ENCODE measurements at places on chromosomes 2 and 18. TPM values are rescaled to one million over a fixed set of nuclear protein-coding genes. Genes with fewer than 3 reads are reported as not detected.

Gene RESP18
- not detected for total RNA-seq

Gene CRYGC
- total RNA-seq, result not detected

DNA sequence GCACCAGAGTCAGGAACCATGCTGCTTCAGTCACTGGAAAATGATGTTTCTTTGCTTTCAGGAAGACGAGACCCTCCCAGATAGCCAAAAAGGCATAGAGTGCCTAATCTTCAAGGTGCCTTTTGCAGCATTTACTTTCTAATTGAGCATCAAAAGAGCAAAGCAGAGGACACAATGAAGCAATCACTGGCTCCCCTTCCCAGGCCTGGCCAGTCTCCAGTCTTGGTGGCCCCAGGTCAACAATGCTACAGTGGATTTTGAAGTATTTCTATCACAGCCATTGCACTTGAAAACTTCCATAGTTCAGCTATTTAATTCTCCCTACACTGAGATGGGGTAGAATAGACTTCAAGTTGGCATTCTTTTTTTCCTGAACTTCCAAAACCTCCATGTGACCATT, 15.4 kb downstream of the ZBTB7C start:
- peak; percentile 58 for DNase-seq

DNA sequence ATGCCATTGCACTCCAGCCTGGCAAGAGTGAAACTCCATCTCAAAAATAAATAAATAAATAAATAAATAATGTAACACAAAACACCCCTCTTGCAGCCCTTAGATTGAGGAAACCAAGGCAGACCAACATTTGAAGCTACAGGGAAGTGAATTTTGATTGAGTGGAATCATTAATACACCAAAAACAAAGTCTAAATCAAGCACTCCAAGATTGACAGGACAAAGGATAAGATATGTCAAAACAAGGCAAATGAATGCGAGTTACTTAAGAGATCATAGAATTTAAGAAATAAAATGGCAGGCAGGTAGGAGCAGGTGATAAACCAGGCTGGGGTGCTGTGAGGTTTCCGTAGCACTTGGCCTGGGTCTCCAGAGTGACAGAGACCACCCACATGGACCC, 54.9 kb upstream of the RAB12 start:
- DNase-seq, result no peak

Gene SLC35F5
- 60.2 TPM for total RNA-seq

GRCh38 chr18:79367989-79368388, 27.7 kb upstream of the NFATC1 start:
- DNase-seq, result no peak

Gene GRHL1
- total RNA-seq, result 2.5 TPM
